ENCODE measurements at places on chromosomes 16 and 17.

DNA sequence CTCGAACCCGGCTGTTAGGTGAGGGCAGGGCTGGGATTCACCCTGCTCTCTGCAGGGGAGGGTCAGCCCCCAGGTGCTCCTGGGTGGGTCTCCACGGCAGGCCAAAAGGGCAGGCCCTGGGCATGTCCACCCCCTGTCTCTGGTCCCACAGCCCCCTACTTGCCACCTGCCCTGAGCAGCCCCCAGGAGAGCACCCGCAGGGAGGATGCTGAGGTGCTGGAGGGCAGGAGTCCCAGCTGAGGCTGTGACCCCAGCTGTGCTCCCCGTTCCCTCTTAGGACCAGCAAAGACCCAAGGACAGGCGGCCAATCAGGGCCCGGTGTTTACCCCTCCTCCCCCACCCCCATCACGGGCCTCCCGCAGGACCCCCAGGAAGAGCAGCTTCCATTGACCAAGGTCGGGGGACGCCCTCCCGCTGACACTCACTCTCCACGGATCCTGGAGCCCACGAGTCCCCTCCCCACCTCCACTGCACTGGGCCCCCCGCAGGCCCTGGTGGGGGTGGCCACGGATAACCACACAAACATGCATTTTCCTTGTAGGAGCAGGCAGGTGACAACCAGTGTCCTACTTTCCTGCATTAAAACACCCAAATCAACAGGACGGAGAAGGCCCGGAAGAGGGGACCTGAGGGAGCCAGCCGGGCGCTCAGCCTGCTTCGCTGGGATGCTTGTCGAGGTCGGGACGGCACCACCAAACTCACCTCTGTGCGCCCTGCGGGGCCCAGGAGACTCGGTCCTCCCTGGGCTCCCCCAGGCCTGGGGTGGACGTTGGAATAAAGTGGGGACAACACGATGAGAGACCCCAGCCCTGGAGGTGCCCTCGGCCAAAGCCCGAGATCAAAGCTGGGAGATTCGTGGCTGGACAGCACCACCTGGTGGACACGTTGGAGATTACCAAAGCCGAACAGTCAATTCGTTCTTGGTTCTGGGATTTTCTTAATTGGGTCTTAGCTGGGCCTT lies 22.5 kb upstream of the ENPP7 start:
- DNase-seq, result peak; percentile 33

- DNase-seq, result no peak
Observed at GRCh38 chr17:55433629-55434422, 12.2 kb upstream of the MMD start.

GRCh38 chr16:18792836-18793433 lies 2.8 kb upstream of the RPS15A start:
- no peak for DNase-seq

DNA sequence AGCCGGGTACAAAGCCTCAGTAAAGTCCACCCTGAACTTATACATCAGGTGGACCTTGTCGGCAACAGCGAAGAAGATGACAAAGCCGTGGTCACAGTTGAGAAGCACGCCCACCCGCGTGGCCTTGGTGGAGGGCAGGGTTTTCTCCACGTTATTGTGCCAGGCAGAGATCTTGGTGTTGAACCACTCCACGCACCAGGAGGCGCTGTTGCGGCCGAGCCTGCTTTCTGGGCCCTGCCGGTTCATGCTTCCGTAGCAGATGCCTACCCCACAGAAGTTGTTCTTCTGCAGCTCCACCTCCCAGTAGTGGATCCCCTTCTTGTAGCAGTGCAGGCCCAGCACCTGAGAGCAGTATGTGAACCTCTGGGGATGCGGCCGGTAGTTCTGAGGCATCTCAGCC lies 22.1 kb downstream of the TRIM25 start:
- DNase-seq, result peak; percentile 22

- no peak for DNase-seq
Observed at GRCh38 chr16:87328846-87329245, 11.7 kb upstream of the C16orf95 start.

GRCh38 chr17:68461122-68461539 lies 3.8 kb upstream of the WIPI1 start:
- DNase-seq, result no peak

- no peak for DNase-seq
Observed at GRCh38 chr16:56424404-56424764, 961 bp downstream of the AMFR start.

GRCh38 chr17:27846042-27846655 lies 45.8 kb upstream of the NOS2 start:
- DNase-seq, result no peak

DNA sequence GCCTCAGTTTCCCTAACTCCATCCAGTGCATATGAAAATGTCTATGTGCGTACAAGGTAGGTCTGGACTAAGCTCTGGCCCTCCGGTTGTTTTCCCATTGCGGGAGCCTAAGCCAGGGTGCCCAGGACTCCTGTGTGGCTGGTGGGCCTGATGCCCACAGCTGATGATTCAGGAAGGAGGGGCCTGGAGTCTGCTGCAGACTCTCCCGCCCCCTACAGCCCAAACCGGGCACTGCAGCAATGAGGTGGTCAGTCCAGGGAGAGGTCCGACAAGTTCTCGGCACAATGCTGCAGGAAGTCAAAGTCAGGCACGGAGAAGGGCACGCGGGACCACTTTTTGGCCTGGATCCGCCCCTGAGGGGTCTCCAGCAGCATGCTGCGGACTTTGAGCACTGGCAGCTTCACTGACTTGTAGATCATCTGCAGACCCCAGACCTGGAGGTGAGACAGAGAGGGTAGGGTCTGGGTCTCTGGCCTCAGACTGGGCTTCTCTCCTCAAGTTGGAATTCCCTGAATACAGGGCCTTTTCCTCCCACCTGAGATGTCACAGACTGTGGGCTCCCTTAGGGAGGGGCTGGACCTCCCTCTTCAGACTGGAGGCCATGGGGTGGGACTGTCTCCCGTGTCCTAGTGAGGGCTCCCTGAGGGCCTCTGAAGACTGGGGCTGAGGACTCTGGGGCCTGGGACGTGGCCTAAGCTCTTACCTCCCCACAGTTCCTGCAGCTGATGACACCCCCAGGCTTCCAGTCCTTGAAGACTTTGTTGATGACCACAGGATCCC lies 3.4 kb upstream of the ZNF385C start:
- peak; percentile 32 for DNase-seq

- DNase-seq, result no peak
Observed at GRCh38 chr16:69286941-69287713, 24.0 kb upstream of the VPS4A start.

GRCh38 chr16:81251871-81252270 lies 13.4 kb downstream of the BCO1 start:
- no peak for DNase-seq

DNA sequence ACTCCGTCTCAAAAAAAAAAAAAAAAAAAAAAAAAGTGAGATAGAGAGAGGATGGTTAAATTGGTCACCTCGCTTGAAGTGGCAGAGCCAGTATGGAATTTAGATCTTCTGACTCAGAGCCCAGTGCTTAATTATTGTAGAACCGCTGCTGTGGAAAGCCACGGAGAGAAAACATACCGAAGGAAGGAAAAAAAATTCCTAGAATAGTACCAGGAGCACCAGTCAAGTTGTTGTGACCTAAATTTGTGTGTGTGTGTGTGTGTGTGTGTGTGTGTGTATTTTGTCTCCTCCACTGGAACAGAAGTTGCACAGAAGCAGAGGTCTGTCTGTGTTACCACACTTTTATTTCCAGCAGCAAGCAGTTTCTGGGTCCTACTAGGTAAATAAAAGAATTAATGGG lies 10.6 kb upstream of the NUP85 start:
- DNase-seq, result no peak

- DNase-seq, result no peak
Observed at GRCh38 chr17:57601143-57601735, 143.9 kb downstream of the CCDC182 start.

DNA sequence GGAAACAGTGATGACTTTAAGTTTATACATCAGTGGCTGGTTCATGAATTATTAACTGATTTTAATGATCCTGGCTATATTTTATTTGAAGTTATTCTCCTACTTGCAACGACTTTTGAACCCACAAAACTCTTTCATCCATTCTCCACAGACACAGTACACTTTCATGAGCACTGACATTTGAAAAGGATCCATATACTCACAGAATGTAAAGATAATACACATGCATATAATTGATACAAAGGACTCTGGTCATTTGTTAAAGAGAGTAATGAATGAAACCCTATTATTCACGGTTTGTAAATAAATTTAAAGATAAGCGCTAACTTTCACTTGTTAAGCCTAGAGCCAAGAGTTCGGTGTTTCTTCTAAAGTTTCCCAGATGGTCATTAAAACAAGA lies 3.3 kb downstream of the TOX3 start:
- no peak for DNase-seq

DNA sequence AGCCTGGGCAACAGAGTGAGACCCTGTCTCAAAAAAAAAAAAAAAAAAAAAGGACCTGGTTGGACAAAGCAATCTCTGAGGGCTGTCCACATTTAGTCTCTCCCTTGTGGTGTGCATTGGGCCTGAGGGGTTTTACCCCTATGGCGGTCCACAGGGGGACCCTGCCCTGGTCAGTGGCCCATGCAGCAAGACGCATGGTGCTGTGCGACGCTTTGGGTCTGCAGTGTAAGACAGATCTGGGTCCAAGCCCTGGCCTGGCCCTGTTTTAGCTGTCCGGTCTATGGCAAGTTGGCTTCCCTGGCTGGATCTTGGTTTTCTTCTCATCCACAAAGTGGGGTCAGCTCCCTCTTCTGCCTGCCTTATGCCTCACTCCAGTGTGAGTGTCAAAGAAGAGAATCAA lies 123.2 kb upstream of the NLRP1 start:
- no peak for DNase-seq

GRCh38 chr17:42294469-42295398 lies 6.4 kb downstream of the STAT5A start:
- DNase-seq, result no peak

- no peak for DNase-seq
Observed at GRCh38 chr16:53949715-53950410, 245.9 kb downstream of the FTO start.

- DNase-seq, result no peak
Observed at GRCh38 chr17:82756166-82756565, 4.3 kb downstream of the TBCD start.

- peak; percentile 42 for DNase-seq
Observed at GRCh38 chr17:28549236-28550132, 2.9 kb downstream of the UNC119 start.

DNA sequence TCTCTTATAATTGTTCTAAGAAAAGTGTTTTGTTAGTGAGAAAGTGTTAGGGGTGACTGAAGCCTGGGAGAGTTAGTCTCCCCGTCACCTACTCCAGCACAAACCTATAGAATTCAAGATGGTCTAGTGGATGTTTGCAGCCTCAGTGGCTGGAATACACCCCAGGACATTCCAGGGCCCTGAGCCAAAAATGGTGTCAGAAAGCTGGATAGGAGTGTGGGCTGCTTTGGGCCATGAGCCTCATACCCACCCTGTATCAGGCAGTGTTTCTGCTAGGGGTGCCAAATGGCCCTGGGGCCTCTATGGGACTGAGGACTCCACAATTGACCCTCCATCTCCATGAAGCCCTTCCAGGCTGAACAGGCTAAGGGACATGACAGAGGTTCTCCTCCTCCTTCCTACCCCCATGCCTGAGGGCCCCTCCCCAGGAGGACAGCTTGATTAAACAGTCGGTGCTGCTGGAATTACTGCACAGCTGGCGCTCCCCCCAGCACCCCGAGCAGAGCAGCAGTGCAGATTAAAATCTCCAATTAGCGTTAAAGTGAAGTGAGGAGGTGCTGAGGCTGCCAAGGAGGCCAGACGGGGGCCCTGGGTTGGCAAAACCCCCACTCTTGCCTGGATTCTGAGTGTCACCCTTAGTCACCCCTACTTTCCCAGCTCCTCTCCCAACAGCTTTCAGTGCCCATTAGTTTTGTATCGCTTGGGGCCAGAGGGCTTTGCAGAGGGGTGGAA lies 59.1 kb downstream of the NEUROD2 start:
- no peak for DNase-seq

GRCh38 chr16:20833086-20833485 lies 26.8 kb downstream of the REXO5 start:
- no peak for DNase-seq

GRCh38 chr16:15829460-15829859 lies 27.4 kb downstream of the MYH11 start:
- no peak for DNase-seq

DNA sequence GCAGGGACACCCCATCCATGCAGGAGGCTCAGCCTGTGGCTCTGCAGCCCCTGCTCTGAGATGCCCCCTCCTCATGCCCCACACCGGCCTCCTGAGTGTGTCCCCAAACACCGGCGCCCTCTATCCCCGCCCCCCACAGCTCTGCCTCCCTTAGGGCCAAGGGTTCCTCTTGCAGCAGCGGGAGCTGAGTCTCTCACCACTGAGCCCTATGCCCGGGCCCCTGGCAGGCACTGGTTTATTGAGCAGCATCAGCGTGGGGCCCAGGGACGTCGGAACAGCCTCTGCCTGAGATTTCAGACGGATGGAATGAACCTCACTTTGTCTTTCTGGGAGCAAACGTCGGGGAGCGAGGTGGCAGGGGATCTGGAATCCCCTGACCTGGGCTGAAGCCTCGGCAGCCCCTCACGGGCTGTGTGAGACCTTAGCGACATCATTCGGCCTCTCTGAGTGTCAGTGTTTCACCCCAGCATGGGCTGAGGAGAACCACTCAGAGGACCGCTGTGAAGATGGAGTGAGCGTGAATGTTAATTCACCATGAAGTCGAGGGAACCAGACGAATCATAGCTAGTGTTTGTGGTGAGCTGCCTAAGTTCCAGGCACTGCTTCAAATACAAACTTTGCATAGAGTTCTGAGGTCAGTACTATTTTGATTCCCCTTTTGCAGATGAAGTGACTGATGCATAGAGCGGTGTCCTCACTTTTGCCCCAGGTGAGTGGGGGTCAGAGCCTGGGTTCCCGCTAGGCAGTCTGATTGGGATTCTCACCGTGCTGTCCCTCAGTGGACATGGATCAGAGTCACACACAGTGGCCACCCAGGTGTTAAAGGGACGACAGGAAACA lies 5.3 kb upstream of the C16orf74 start:
- no peak for DNase-seq

- DNase-seq, result no peak
Observed at GRCh38 chr16:6573577-6573976, 759.1 kb upstream of the RBFOX1 start.

GRCh38 chr16:57444711-57445110 lies 2.5 kb downstream of the CIAPIN1 start:
- DNase-seq, result no peak

GRCh38 chr16:56369202-56369601 lies 56.1 kb downstream of the AMFR start:
- DNase-seq, result no peak

DNA sequence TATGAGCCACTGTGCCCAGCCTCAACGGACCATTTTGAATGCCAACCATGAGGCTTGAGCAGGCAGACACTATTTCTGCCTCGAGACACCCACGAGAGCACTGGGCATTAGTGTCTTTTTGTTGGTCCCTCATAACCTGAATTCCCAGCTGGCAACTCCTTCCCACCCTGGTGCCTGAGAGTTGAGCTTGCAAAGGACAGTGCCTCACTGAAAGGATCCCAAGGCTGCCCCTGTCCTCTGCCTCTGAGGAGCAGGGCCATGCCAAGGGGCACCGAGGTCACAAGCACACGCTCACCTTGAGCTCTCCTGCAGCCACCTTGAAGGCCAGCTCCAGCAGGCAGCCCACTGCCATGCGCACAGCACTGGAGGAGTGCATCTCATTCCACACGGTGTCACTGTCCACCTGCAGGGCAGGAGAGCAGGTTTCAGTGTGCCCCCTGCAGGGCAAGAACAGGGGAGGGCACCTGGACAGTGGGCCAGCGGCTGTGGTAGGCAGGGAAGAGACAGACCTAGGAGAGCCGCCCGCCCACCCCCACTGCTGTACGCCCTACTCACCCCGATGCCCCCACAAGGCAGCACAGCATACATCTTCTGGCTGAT lies 12.8 kb downstream of the G6PC3 start:
- DNase-seq, result no peak

Data from activated T-helper 1 cell treated with Interleukin-2 at 50 U/mL for 16 hours (primary cell).